ENCODE measurements at places on chromosomes 12 and 14.

DNA sequence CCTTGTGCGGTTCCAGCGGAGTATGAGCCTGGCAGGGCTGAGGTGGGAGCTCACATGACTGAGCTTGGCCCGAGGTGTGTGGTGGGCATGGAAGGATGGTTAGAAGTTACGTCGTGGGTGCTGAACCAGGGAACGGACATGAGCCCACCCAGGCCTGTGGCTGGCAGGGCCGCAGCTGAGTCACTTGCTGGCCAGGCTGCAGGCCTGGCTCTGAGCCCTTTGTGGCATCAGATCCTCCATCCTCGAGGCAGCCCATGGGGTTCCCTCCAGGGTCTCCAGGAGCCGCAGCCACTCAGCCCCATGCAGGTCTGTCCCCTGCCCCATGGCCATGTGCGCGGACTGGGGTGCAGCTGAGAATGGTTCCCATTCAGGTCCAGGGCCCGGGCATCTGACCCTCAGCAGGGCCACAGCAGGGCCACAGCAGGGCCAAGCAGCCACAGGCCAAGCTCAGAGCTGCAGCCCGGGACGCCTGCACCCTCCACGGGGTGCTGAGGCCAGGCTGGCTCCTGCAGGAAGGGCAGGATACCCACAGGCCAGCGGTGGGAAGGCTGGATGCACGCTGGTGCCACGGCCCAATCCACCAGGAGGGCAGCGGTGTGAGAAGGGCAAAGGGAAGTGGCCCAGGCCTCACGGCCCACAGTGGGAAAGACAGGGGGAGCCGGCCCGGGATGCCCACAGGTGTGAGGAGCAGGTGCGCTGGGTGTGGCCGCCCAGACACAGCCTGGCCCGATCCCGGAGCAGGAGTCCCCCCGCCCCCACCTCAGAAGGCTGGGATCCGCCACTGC, 26.3 kb upstream of the ULK1 start:
- no peak for DNase-seq

DNA sequence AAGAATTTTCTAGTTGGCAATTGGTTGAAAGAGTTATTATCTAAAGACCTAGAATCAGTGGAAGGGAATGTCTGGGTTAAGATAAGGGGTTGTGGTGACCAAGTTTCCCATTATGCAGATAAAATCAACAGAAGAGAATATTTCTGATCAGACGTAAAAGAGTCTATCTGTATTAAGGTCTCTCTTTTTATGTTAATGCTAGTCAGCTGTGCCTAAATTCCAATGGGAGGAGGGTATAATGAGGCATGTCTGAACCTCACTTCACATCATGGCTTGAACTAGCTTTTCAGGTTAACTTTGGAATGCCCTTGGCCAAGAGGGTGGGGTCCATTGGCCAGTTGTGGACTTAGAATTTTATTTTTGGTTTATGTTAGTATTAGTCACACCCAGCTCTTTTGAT, 34.3 kb upstream of the CHST11 start:
- DNase-seq = no peak

- no peak for DNase-seq
Measured at GRCh38 chr12:111309584-111309983, 59.3 kb downstream of the PHETA1 start.

GRCh38 chr12:4135919-4136605, 137.5 kb upstream of the CCND2 start:
- peak; percentile 82 for DNase-seq

DNA sequence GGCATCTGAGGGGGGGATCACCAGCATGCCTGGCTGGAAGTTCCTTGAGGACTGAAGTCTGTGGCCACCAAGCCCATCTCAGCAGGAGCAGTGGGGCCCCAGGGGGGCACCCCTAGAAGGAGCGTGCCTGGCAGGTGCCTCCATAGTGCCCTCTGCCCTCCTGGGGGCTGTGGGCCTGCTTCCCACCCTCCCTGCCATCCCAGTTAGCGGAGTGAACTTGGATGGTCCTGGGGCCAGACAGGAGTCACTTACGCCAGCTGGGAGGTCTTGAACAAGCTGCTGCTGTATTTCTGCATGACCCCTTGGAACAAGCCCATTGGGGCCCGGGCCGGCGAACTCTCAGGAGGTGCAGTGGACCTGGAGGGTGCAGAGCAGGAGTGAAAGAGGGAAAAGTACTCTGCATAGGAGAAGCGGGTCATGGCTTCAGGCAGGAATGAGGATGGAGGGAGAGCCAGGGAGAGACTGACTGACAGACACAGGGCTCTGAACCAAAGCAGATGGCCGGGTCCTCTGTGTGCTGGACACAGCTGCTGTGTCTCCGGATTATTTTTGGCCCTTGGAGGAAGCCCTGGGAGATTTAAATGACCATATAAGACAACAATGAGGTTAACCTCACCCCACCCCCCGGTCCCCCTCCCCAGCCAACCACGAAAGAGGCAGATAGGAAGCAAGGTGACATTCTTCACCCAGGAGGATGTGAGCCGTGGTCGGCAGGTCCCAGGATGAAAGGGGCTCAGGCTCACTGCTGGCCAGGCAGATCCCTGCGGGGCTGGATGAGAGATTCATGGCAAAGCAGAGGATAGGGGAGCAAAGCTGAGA, 19.6 kb downstream of the ASB2 start:
- no peak for DNase-seq

DNA sequence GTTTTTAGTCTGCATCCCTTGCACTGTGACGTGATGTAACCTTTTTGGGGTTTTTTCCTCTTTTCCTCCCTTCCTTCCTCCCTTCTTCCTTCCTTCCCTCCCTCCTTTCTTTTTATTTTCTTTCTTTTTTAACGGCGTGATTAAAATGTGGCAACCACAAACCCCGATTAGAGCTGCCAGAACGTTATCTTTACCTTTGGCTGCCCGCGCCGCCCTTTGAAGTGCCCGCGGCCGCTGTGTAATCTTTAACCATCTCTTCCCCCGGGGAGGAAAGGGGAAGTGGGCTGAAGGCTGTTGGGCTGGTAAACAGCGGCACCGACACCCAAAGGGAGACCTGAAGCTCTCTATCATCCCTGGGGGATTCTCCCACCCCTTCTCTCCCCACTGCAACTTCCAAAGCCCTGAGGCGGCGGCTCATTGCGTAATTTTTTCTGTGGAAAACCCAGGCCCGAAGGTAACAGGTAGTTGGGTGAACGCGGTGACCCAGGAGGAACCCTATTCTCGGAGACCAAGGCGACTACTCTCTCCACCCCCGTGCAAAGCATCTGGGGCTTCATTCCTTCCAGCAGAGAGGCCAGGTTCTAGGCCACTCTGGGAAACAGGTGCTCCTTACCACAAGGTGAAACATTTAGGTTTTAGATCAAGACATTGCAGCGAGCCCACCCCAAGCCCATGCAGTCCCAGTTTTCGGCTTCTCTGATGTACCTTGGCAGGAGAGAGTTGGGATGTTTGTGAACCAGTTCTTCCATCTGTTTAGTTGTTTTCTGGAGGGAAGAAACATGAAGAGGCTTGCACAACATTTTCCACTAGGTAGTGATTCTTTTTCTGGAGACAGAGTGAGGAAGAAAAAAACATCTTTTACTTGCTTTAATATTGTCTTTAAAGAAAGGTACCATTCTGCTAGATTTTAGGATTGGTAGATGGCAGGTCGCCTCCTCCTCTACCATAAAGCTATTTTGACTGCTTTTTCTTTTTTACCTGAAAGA, 1.5 kb downstream of the LGR5 start:
- DNase-seq = peak; percentile 29

- no peak for DNase-seq
Measured at GRCh38 chr14:61257469-61258057, 23.6 kb downstream of the TMEM30B start.

DNA sequence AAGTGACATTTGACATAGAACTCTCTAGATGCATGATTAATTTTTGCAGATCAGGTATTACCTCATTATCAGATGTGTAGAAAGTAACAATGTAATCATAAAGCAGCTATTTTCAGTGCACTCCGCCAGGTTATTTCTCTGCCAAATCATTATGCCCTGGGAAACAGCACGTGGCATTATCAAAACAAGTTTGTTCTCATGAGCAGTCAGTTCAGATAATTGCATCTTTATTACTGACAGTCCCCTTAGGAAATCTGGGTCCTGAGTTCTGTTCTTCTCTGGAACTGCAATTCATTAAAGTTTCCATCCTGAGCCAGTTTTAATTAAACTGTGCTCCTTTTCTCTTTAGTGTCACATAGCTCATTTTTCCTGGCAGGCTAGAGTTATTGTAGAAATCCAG, 94.7 kb upstream of the KRR1 start:
- DNase-seq = no peak

All from B cell (primary cell).